ENCODE measurements at places on chromosomes 11 and 22. TPM values are rescaled to one million over a fixed set of nuclear protein-coding genes. Genes with fewer than 3 reads are reported as not detected.

DNA sequence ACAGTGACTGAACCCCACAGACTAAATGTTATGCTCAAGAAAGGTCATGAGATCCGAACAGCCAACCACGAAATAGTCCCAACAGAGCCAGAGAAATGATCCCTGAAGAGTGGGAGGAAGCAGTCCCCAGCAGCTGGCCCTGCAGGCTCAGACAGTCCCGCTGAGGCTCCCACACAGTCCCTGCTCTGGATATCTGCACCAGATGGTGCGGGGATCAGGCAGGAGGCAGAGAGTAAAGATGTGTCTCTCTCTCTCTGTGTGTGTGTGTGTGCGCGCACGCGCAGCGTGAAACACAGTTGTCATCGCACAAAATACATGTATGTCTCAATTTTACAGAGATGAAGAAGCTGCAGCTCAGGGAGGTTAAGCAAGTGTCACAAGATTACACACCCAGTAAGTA lies 27.9 kb downstream of the GUCY1A2 start:
- no peak overlapping the region for H3K27ac ChIP-seq
- H3K36me3 ChIP-seq, result no peaks in the 10 kb centered on the region
- H3K27me3 ChIP-seq, result no peaks in the 10 kb centered on the region
- DNase-seq, result peak; percentile 76
- no peaks in the 10 kb centered on the region for H3K4me1 ChIP-seq

DNA sequence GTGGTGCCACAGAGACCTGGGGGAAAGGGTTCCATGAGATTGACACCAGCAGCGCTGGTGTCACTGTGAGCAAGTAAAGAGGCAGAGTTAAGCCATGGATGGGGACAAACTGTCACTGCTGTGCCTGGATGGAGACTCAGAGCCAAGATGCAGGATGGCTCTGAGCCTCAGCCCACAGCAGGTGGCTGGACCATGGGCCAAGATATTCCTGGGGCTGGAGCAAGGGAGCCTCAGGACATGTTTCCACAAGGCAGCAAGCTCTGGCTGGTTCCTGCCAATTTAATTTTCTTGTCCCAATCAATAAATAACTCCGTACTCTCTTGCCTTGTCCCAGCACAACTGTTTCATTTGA lies 23.0 kb downstream of the MYO18B start:
- H3K27me3 ChIP-seq, result no peaks in the 10 kb centered on the region
- H3K4me3 ChIP-seq, result no peak overlapping the region
- no peaks in the 10 kb centered on the region for H3K4me1 ChIP-seq
- no peak overlapping the region for H3K27ac ChIP-seq

DNA sequence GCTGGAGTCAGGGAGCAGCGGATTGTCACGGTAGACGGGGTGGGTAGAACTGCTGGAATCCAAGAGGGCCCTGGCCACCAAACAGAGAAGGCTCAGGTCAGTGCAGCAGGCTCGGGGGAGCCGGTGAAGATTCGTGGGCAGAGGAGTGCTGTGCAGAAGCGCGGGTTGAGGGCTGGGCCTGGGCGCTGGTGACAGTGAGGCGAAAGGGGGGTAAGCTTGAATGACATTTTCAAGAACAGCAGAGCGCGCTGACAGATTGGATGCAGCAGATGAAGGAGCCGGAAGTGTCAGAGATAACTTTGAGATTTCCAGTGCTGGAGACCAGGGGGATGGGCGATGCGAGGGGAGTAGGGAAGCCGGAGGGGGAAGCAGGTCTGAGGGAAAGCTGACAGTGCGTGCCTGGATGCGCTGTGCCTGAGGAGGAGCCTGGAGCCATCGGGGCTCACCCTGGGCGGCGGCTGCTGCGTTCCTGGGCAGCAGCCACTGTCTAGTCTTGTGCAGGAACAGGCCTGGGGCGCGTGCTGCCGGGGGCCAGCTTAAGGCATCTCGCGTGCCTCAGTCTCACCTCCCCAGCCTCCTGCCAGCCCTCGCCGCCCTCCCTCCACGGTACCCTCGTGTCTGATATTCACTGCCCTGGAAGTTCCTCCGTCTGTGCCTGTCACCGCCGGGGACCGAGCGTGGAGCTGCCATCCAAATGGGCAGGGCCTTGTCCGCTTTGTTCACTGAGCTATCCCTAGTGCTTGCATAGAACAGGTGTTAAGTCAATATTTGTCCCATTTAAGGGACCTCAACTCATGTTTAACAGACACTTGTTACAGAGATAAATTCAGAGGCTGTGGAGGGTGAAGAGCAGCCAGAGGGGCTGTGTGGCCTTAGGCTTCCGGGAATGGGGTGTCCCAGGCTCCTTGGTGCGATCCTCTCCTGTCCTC lies 5.2 kb downstream of the GRIK4 start:
- no peaks in the 10 kb centered on the region for H3K27me3 ChIP-seq
- no peak overlapping the region for H3K27ac ChIP-seq
- DNase-seq, result peak; percentile 57
- H3K36me3 ChIP-seq, result no peaks in the 10 kb centered on the region
- no peak overlapping the region for H3K4me3 ChIP-seq
- peaks cover 4% of the 10 kb centered on the region for H3K4me1 ChIP-seq

- H3K36me3 ChIP-seq, result no peaks in the 10 kb centered on the region
- no peak for DNase-seq
- no peaks in the 10 kb centered on the region for H3K4me1 ChIP-seq
These were observed 121.9 kb downstream of the LARGE1 start for GRCh38 chr22:33798401-33798800.

CHRM1 gene
- total RNA-seq, result 0.44 TPM

DNA sequence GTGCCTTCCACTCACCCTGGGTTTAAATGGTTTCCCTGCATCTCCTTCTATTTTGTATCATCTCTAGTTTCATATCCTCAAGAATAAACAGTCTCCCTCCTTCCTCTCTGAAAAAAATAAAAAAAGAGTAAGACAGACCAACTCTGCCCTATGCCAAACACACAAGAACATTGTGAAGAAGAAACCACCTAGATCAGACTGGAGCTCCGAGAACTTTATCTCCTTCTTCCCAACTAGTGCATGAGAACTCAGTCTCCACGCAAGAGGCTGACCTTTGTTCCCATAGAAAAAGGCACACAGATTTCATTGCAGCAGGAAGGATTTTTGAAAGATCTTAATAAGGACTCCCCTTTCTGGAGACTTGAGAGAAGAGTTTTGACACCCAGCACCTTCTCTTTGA lies 8.7 kb upstream of the PEX26 start:
- no peak for DNase-seq
- no peak overlapping the region for H3K27ac ChIP-seq
- no peaks in the 10 kb centered on the region for H3K36me3 ChIP-seq
- H3K27me3 ChIP-seq, result no peaks in the 10 kb centered on the region

SYTL2 gene
- 187 TPM for total RNA-seq

GRCh38 chr22:29263791-29264276 lies 3.9 kb downstream of the RHBDD3 start:
- no peak overlapping the region for H3K4me3 ChIP-seq
- H3K27me3 ChIP-seq, result no peaks in the 10 kb centered on the region
- peak; percentile 38 for DNase-seq
